ENCODE measurements at places on chromosomes 3 and 15. TPM values are rescaled to one million over a fixed set of nuclear protein-coding genes. Genes with fewer than 3 reads are reported as not detected.

OR4M2 gene
- not detected for polyA plus RNA-seq

MFGE8 gene
- 153 TPM for polyA plus RNA-seq

CD80 gene
- not detected for polyA plus RNA-seq

TRH gene
- 0.53 TPM for polyA plus RNA-seq

EHHADH gene
- 2.8 TPM for polyA plus RNA-seq

- DNase-seq: peak; percentile 32
Measured at GRCh38 chr3:136817448-136817847, 1.5 kb upstream of the SLC35G2 start.

- DNase-seq: no peak
Measured at GRCh38 chr3:186454881-186455703, 89.1 kb downstream of the CRYGS start.

DNA sequence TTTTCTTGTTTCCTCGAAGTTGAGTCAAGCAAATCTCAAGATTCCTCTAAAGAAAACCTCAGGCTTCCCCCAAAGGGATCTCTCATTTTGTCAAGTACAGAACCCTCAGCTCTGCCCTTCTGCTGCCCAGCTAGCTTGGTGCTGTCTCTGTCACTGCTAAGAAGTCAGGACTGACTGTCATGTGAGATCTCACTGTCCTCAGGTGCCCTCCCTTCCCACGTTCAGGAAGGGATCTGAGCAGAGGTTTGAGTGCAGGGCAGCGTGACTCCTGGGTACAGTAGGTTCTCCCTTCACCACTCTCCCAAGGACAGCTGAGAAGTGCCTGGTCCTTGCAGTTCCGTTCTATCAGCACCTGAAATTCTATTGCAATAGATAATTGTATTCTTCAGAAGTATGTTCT, 229.7 kb downstream of the SLCO3A1 start:
- DNase-seq: no peak

DNA sequence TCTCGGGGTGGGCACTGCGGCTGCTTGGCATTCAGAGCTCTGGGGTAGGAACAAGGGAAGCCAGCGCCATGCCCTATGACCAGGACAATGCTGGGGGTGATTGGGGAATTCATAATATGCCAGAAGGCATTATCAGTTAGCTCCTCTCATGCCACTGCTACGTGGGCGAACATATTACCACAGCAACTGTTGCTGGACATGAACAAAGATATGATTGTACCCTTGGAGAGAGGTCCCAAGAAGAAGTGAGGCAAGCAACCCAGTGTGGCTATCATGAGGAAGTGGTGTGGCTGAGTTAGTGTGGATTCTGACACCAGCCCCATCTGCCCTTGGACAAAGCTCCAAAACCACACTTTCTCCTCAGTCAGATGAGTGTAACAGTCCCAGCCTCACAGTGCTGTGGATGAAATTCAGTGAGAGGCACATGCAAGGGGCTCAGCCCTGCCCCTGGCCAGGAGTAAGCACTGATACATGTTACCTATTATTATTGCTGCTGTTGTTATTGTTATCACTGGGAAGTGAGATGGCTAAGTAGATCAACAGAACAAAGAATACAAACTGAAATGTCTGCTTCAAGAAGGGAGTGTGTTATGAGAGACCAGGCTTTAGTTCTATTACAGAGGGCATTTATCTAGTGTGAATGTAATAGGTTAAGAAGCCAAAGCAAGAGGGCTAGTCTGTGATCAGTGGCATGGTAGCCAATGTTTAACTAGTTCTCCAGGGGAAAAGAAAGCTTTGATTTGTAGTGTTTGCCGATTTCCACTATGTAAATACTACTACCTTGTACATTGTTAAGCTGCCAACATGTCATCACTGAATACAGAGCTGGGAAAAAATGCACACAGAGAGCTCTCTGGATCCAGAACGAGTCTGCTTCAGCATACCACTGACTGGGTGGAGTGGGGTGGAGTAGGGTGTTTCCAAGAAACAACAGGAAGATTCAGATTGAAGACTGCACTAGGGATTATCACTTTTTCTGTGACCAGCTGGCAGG, 222.3 kb upstream of the EIF1B start:
- DNase-seq: peak; percentile 65

DNA sequence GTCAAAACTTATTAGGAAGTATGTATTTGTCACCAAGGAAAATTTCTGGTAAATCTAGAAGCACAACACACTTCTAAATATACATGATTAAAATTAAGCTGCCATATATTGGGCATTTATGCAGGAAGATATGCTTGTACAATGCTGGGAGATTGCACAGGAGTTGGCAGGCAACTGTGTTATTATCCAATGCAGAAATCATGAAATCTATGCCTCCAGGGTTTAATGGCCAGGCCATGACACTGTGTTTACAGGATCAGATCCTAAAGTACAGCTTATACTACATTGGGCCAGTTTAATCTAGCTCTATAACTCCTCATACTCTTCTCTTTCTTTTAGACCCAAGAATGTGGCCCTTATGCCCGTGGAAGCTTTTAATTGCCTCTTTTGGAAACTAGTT, 391.4 kb upstream of the DPH6 start:
- no peak for DNase-seq

- peak; percentile 51 for DNase-seq
Measured at GRCh38 chr3:46482632-46483350, 15.0 kb upstream of the RTP3 start.
